AG20443 (cell line): ENCODE measurements at places on chromosomes 5 and 9.

DNA sequence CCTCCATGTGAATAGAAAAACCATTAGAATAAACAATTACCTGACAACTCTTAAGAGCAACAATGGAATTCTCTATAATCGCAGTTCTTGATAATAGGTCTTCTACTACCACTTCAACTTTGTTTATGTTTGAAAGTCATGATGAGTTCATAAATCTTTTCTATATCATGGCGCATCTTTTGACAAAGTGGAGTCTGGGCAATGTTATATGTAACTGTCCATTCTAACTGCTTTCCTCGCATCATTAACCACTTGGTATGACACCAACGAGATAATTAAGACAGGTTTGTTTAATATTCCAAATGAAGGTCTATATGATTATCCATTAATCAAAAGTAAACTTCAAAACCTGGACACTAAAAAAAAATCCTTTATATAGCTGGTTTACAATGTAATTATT, 272.0 kb downstream of the DENND1A start:
- no peak for DNase-seq

DNA sequence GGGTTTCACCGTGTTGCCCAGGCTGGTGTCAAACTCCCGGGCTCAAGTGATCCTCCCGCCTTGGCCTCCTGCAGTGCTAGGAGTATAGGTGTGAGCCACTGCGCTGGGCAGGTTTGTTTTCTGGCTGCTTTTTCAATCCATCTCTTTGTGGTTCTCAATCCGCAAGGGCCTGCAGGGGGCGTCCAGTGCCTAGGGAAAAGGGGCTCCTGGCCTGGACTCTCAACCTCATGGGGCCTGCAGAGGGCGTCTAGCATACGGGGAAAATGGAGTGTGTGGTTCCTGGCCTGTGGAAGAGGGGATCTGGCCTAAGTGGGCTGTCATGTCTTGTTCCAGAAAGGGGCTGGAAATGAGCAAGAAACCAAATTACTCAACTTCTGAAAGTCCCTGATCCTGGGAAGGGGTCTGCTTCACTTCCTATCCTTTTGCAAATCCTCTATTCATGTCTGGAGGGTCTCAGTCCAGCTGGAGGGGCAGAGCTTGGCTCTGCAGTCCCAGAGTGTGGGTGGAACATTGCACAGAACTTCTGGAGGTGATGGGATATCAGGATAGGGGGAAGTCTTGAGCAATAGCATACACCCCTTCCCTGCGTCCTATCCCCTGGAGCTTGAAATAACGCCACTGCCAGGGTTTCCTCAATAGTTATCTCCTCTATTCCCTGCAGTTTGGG, 12.7 kb upstream of the CCL27 start:
- DNase-seq = peak; percentile 81

DNA sequence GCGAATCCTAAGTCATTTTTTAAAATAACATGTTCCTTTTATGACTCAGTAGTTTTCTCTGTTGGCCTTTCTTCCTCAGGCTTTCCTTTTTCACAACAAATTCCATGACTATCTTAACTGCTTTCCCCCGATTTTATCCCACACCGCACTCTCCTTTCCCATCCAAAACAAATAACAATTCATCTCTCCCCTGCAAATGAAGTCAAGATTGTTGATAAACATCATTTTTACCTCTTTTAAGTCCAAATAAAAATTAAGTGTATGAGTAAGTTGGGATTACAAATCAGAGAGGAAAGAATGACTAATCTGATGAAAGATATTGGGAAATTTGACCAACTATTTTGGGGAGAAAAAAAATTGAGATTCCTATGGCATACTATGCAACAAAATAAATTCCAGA, 47.3 kb downstream of the SEC61B start:
- peak; percentile 67 for DNase-seq

GRCh38 chr9:68507130-68507805, 33.4 kb downstream of the TMEM252 start:
- DNase-seq = peak; percentile 32

DNA sequence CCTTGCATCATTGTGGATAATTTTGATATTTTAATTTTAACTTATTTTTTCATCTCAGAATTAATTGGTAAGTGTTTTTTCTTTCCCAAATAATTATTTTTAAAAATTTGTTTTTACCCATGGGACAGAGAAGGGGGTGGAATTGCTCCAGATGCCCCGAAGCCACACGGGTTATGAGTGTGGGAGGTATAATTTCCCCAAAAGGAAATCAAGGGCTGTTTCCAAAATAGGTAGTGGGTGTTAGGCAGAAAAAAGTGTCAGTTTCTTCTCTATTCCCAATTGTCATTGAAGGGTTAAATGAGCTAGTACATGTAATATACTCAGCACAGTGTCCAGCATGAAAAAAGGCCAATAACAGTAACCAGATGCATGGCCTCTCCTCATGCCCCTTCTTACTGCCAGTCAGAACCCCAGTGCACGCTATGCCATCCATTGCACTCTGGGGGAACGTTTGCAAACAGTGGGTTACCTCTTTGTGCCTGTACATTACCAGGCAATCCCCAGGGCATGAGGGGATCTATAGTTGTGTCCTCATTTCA, 36.4 kb upstream of the ANGPTL2 start:
- no peak for DNase-seq

DNA sequence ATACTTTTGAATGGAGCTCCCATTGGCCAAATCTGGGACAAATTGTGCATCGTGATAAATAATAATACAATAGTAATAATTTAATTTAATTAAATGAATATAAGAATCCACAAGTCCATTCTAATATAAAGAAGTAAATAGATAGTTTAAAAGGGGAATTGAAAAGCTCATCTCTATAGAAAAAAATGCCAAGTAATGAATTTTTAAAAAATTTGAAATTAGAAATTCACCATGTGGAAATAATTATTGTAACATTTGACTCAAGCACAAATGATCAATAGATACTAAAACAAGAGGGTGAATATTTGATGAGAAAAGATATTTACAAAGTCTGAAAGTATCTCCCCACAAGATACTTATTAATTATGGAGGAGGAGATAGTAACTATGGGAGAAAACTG, 467.4 kb downstream of the CETN3 start:
- DNase-seq = no peak

DNA sequence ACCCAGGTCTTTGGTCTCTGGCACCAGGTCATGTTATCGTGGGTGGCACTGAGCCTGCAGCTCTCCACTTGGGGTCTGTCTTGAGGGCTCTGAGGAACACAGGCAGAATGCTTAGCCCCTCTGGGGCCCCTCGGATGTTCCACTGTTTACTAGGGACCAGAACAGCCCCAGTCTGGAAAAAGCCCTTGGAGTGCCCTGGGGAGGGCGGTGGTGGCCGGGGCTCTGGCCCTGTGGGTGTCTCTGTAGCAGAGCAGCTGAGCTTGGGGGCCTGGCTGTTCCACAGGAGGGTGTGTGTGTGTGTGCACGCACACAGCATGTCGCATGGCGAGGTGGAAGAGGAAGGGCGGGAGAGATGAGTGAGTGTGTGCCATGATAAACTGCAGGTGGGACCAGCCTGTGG, 15.4 kb downstream of the GPRIN1 start:
- DNase-seq = no peak

- DNase-seq = no peak
Measured at GRCh38 chr9:72415163-72415562, 50.2 kb upstream of the ZFAND5 start.

DNA sequence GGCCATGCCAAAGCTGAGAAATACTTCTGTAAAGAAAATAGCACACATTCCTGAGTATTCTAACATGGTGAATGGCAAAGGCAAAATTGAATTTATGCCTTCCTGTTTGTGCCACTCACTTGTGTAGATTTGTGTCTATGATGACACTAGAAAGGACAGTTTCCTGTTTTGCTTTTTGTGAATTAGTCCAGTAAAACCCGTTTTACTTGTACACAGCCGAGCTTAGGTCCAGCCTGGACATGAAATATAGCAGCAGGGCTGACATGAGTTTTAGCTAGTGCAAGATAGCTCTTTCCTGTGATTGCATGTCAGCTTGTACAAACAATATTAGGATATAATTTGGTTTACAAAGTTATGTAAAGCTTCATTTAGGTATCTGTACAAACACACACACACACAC, 1891.7 kb upstream of the WWC1 start:
- no peak for DNase-seq

DNA sequence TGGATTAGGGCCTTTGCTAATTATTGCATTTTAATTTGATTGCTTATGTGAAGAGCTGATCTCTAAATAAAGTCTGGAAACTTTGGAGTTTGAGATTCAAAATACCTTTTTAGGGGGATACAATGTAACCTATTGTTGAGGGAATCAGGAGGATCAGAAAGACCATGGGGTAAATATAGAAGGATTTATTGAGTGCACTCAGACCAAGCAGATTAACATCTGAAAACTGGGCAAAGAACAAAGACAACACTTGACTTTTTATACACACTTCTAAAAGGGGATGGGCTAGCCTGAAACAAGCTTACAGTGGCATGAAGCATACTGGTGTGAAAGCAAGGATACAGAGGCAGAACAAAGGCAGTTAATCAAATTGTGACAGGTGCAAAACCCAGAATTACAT, 174.3 kb downstream of the MRPS30 start:
- no peak for DNase-seq

- DNase-seq = no peak
Measured at GRCh38 chr5:73908395-73908794, 282.4 kb downstream of the ARHGEF28 start.

DNA sequence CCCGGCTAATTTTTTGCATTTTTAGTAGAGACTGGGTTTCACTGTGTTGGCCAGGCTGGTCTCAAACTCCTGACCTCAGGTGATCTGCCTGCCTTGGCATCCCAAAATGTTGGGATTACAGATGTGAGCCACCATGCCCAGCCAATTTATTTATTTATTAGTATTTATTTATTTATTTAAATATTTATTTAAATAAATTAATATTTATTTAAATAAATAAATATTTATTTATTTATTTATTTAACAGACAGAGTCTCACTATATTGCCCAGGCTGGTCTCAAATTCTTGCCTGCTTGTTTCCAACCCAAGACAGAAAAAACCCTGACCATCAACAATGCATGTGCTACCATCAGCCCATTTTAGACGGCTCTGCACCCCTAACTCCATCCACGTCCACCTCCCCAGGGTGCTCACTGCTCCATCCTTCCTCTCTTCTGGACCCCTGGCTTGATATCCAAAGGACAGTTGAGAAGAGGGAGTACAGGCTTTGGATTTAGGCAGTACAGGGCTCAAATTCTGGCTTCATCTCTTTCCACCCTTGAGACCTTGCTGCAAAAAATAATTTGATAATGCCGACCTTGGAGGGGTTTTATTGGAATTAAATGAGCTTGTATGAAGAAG, 232.6 kb downstream of the MED10 start:
- no peak for DNase-seq

- DNase-seq = no peak
Measured at GRCh38 chr5:142872217-142872616, 102.0 kb downstream of the ARHGAP26 start.

DNA sequence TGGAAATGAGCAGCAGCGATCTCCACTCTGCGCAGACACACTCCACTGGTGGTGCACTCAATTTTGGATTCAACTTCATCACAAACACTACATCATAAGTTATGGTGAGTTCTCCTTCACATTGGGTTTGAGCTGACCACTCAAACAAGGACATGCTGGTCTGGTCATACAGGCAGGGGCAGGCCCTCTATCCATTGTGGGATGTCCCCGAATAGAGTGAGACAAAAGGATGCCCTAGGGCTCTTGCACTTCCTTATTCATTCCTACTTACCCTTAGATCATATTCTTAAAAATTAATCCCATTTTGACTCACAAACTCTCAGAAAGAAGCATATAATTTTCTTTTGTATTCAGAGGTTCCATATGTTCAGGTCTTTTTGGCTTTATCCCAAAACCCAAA, 16.3 kb upstream of the PJA2 start:
- DNase-seq = no peak

DNA sequence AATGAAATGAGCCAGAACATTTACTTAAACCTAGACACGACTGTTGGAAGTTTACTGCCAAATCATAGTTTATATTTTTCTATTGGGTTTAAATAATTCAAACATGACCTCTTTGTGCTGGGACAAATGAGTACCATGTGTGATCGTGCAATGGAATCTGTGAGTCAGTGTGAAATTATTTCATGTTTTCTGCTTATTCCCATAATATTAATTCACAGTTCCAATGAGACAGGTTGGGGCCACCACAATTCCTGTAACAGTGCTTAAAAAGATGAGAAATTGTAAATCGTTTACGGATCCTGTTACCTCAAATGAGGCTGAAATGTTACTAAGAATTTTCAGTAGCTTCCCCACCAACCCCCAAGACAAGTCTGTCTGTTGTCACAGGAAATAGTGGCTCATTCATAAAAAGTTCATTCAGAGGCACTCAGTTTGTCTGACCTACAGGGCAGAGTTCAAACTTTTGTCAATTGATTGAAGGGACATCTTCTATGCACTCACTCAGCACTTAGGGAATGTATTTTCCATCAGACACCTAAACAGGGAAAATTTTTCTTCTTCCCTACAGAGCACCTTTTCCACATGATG, 563.9 kb upstream of the ADAMTS16 start:
- no peak for DNase-seq

- no peak for DNase-seq
Measured at GRCh38 chr9:27387722-27388121, 90.8 kb upstream of the EQTN start.

DNA sequence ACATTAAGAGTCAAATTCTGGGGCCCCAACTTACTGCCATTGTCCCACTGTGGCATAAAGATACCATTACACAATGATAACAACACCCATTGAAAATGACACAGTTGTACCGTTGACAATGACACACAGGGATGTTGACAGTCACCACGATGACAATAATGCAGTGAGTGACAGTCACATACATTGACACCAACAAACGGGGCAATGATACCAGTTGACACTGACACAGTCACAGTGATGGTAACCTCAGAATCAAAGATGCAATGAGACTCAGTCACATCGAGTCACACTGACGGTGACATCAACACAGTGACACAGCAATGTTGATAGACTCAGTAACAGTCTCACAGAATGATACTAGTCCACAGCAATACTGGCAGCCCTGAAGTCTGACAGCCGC, 16.9 kb downstream of the CNTFR start:
- no peak for DNase-seq

DNA sequence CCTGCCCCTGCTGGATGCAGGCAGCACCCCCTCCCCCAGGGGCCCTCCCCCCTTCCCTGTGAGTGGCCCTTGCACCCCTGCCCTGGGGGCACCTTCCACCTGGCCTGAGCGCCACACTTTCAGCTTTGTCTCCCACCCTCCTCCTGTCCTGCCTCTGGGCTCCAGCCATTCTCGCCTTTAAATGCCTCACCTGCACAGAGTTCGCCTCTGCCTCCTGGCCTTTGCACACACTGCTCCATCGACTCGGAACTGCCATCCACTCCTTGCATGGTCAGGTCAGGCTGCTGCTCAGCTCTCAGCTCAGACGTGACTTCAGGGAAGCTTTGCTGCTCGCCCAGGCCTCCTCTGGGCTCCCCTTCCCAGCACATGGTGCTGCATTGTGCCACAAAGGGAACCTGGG, 10.2 kb downstream of the FAM163B start:
- DNase-seq = no peak
